ENCODE measurements at places on chromosomes 5 and 9.

DNA sequence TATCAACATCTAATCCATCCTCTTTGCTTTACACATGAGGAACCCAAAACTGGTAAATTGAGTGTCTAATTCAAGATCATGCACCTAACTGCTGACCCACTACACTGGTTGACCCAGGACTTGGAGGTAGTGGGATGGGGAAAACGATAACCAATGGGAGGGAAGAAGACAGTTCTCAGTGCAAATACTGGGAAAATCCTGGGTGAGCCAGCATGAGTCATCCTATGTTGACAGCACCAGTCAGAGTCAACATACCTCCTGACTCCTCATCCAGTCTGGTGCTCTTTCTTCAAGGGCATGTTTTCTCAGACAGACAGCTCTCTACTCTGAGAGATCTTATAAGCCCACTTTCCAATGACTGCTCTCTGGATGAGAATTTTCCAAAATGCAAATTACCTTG, 232.8 kb upstream of the PTGER4 start:
- no peak for DNase-seq

- no peak for DNase-seq
Measured at GRCh38 chr5:150648294-150649107, 8.0 kb downstream of the SYNPO start.

DNA sequence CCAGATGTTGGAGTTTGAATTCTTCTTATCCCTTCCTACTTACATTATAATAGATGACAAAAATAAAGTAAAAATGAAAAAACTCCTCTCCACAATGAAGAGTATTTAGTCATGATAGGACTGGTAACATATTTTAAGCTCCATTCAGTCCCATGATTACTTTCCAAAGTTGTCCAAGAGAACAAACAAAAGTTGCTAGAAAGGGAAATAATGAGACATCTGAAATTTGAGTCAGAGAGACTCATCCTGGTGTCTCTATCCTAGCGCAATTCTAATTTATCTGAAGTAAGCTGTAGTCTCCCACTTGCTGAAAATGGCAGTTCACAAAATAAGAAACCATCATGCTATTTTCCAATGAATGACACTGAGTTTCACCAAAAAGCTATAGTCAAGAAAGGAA, 152.2 kb downstream of the BNC2 start:
- no peak for DNase-seq

DNA sequence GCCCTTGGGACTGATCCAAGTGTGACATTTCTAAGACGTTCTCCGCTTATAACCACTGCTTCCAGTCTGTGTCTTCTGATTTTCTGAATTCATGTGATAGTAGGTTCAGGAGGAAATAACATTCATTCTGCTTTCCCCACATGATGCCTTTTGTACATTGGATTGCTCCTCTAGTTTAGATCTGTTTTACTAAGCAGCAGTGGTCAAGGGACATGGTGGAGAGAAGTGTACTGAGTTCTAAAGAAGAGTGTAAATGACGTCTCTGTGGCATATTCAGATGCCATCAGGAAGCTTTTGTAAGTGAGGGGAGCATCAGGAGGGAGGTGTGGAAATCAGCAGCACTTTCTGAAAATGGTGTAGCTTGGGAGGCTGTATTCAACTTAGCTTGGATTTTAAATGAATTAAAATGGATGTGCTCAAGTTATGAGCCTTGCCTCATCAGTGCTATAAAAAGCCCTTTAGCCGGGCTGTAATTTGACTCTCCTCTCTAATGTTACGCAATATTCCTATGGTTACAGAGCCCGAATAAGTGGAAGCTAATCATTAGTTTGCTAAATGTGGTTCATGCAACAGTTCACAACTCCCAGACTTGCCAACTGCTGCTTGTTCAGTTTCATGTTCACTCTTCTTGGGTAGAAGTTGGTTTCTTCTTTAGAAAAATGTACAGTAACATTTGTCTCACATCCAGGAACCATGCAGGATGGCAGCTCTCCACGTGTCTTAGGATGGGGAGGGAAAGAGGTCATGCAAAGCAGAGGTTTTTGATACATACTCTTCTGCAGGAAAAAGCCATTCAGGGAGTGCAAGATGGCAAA, 281.3 kb downstream of the ARHGAP26 start:
- no peak for DNase-seq

DNA sequence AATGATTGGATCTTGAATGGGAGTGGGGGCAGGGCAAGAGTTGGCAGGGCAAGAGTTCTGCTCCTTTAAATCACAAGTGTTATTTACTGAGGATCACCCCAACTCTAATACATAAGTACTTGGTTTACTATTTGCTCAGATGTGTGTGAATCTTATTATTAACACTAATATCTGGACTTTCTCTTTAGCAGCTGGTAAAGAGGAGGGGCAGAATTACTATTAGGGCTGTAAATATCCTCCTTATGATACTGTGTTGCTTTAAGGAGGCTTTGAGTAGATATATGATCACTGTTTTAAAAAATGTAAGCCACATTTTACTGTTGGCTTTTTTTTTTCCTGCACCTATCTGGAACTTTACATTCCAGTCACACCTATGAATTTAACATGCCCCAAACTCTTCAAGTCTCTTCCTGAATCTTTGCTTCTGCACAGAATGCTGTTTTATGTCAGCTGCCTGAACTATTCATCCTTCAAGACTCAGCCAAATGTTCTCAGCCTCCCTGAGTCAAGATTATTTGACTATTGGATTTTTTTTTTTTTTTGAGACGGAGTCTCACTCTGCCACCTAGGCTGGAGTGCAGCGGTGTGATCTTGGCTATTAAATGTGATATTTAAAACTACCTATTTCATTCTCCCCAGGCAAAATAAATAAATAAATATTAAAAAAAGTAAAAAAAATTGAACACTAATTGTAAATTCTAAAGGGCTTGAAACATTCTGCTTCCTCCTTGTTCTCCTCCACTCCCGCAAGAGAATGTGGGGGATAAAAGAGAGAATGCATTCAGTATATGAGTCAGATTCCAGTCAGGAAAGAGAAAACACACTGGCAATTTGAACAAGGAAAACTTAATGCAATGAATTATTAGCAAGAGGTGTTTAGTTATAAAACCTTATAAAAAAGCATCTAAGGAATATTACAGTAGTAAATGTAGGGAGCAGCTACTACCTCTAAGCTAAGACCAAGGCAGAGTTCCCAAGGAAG, 99.3 kb downstream of the FOCAD start:
- DNase-seq: no peak

DNA sequence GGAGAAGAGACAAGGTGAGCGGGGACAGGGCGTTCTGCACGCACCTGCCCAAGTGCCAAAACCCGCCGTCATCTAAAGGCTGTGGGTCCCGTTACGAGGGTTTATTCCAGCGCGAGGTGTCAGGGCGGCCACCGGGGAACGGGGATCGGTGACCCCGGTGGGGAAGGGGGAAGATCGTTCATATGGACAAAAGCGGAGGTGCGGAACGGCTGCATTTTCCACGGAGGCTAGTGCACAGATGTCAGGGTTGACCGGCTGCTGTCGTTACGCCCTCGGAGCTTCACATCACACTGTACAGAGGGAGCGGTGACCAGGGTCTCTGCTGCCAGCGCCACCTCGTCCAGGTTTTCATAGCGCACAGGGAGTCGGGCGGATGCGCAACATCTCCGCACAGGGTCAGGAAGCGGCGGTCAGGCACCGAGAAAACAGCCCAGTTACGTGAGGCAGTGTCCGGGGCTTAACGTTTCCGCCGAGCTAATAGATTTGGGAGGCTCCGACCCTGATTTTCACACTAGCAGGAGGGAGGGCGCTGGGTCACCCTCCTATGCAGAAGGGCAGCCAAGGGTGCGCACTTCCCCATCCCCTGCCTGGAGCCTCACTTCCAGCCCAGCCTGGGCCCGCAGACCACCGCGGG, 13.5 kb downstream of the BTNL9 start:
- no peak for DNase-seq

DNA sequence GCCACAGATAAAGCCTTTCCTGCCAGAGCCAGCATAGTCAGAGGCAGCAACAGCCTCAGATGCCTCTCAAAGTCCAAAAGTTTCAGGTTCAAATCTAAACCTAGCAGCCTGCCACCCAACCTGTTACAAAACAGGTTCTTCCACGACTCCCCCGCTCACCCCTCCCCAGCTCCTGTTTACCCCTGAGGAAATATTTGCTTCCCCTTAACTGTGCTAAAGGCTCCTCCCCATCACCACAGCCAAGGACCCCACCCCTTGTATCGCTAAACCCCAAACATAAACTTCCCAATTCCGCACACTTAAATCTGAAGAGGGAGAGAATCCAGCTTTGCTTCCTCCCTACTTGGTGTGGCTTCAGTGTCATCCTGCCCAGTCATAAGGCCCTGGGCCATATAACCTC, 15.4 kb upstream of the VDAC1 start:
- no peak for DNase-seq

DNA sequence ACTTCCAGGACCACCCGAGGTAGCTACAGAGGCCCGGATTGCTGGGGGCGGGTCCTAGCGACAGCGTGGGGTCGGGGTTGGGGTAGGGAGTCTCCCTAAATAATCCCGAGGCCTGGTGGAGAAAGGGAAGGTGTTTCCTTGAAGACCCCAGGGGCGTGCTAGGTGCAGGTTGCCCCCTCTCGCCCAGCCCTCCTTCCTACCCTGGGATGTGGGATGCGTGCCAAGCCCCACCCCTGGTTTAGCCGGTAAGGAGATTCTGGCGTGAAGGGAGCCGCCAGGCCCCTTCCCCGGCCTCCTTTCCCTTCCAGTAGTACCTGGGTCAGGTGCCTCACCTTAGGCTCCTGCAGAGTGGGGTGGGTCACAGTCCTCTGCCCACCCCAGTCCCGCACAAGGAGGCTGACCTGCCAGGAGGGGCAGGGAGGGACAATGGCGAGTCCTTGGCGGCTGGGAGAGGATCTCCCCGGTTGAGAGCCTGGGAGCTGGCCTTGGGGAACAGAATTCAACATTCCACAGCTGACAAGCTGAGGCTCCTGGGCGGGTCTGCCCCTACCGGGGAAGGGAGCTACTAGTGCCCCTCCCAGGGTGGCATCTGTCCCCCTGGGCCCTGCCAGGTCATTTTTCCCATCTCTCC, 674 bp downstream of the TSPAN17 start:
- DNase-seq: no peak

- no peak for DNase-seq
Measured at GRCh38 chr5:178240766-178241165, 8.2 kb upstream of the PHYKPL start.

DNA sequence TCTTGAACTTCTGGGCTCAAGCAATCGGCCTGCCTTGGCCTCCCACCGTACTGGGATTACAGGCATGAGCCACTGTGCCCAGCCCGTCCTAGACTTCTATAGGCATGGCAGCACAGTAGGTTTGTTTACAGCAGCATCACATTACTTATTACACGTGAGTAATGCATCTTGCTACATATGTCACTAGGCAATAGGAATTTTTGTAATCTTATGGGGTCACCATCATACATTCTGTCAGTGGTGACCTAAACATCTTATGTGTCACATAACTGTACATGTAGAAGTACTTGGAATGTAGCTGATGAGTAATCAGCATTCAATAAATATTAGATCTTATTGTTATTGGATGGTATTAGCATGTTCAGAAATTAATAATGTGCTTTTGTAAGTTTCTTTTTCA, 22.9 kb upstream of the ABCA1 start:
- DNase-seq: no peak

DNA sequence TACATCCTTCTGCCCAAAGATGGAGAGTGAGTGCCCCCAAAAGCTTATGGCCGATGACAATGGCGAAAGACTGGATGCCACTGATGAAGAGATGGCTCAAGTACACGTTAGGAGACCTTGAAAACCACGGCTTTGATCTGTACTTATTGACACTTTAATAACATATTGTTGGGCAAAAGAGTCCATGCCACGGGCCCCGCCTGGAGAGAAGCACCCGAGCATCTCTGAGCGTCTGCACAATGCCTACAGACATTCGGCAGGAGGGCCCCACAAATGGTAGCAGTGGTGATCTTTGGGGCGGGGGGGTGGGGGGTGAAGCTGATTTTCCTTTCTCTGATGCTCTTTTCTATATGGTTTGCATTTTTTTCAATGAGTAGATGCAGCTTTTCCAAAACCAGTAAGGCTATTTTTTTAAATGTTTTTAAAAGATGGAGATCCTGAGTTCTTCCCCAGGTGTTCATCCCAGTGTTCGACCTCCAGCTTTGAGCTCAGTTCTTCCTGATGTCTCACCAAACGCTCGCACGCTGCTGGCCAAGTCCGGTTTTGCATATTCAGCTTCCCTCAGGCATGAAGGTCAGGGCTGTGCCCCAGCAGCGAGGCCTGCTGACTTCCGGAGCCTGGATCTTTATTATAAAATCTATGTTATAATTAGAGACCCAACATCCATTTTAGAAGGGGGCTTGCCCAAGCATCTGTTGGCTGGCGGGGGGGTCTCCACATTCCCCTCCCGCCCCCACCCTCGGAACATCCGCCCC, 34.3 kb upstream of the BARHL1 start:
- no peak for DNase-seq

DNA sequence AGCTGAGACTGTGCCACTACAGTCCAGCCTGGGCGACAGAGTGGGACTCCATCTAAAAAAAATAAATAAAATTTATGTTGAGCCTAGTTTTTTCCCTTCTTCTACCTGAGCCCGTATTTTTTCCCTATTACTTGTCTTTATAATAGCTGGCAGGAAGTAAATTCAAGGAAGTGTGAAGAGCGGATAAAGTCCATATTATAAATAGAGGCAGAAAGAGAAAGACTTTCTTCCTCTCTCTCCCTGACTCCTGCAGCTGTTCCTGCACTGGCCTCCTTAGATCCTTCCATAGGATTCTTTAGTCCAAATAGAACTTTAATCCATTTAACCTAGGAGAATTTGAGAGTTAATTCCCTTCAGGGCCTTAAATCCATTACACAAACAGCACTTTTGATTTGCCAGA, 10.3 kb upstream of the ERBIN start:
- DNase-seq: no peak

DNA sequence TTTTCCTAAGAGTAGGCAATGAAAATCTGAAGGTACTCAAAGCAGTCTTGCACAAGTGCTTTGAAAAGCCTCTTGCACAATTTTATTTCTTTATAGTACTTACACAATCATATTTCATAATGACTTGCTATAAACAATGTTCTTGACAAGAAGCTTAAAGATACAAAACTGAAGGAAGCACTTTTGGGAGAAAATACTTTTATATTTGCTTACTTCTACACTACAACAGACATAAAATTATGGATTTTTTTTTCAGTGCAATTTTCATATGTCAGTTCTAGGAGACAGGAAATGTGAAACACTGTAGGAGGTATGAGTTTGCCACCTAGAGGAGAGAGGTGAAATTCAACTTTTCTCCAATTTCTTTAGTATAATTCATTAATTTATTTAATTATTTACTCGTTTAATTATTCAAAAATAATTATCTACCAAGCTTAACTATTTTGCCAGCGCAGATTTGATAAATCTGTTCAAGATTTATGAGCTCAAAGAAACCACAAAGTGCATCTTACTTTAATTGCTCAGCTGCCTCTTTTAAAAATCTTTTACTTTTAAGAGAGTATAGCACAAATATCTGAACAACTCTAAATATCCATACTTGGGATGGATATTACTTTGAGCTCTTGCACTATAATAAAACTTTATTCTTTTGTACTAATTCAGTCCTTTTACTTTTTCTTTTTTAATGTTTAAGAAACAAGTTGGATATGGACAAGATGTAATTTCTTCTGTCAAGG, 29.0 kb upstream of the CDKN2B start:
- DNase-seq: no peak

Data from stimulated activated CD4-positive, alpha-beta T cell treated with anti-CD3 and anti-CD28 coated beads, Interleukin-4, amount 100 ng/mL, for 4 hours (primary cell).